NCI-H526 treated with DMSO at 0.1 percent for 48 hours (cell line): ENCODE measurements at places on chromosomes 4 and X.
A peak's percentile ranks its signal among the peaks of the same experiment; 100 is the strongest.

DNA sequence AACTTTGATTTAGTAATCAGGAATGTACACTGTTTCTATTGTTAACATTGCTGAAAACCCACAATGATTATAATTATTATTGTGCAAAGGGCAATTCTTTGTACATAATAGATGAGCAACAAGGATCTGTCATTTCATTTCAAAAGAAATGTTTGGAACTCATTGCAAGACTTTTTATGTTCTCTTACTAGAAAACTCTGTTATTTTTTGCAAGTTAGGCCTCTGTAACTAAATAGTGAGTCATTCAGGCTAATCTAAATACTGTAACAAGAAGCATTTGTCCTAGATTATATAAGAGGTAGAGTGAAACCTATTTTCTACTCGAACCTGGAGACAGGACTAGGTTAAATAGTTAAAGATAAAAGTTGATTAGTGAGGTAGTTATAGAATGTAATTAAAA is 93.2 kb upstream of the FAM47B start:
- DNase-seq = no peak

GRCh38 chrX:117834076-117834475 is 282.5 kb downstream of the KLHL13 start:
- DNase-seq = no peak

GRCh38 chr4:104015680-104016079 is 295.9 kb upstream of the TACR3 start:
- peak; percentile 25 for DNase-seq

GRCh38 chrX:132741689-132742088 is 216.7 kb downstream of the HS6ST2 start:
- no peak for DNase-seq
